ENCODE measurements at places on chromosomes 7 and 10.
A peak's percentile ranks its signal among the peaks of the same experiment; 100 is the strongest.

DNA sequence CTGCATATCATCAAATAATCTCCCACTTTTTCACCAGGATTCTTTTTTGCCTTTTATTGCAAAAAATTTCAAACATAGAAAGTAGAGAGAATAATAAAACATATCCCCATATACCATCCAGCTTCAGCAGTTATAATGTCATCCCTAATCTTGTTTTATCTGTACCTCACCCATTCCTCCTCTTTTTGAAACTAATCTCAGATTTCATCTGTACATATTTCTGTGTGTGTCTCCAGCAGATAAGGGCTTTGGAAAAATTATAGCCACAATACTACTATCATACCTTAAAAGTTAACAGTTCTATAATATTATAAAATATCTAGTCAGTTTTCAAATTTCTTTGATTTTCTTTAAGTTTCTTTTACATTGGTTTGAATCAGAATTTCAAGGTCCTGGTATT, 7.6 kb upstream of the ENTPD1 start:
- DNase-seq: no peak

- peak; percentile 49 for DNase-seq
Measured at GRCh38 chr7:305410-306151, 15.6 kb downstream of the FOXL3 start.

DNA sequence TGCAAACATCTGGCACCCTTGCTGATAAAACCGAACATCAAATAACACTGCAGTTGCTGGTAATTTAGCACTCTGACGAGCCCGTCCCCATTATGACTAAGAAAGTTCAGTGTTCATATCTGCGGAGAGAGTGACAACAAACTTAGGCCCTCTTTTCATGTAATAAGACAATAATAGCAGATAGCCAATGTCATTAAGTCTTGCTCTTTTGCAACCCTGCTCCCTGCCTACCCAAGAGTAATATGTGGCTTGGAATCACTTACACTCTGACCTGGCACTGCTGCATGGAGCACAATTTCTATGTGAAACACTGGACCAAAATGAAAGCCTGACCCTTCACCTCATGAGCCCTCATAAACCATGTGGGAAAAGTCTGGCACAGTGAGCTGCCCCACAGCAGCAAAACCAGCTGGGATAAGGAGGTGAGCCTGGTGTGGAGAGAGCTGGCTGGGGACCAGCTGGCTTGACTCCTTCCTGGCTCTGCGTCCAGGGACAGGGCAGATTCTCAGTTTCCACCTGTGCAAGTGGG, 86.5 kb downstream of the HIPK2 start:
- DNase-seq: no peak

- DNase-seq: no peak
Measured at GRCh38 chr10:32332299-32332750, 14.6 kb downstream of the EPC1 start.

DNA sequence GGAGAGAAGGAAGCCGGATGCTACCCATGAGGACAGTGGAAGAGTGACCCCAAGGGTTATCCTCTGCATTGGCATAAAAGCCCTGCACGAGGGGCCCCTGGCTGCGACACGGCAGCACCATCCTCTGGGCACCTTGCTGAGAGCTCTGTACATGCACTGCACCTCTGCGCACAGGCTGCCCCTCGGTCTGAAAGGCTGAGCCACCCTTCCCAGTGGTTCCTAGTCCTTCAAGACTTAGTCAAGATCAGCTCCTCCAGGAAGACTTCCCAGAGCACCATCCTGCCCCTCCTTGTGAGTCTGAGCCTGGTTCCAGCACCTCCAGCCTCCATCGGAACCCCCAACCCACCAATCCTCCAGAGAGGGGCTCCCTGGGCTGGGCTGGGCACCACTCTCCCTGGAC, 37.9 kb upstream of the CNPY1 start:
- DNase-seq: no peak

DNA sequence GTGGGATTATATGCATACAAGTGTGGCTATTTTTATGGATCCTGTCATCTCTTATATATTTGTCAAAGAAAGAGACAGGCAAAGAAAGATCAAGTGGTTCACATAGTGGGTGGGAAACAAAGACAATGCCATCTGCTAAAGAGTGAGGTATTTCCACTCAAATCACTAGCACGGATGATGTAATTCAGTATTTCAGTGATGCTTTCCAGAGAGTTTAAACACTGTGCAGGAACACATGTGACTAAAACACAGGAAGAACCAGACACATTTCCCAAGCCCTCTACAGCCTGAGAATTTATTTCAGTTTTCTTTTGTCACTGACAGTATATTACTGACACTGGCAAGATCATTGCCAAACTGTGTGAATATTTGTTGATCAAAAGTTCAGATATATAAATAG, 885.7 kb upstream of the CELF2 start:
- no peak for DNase-seq

DNA sequence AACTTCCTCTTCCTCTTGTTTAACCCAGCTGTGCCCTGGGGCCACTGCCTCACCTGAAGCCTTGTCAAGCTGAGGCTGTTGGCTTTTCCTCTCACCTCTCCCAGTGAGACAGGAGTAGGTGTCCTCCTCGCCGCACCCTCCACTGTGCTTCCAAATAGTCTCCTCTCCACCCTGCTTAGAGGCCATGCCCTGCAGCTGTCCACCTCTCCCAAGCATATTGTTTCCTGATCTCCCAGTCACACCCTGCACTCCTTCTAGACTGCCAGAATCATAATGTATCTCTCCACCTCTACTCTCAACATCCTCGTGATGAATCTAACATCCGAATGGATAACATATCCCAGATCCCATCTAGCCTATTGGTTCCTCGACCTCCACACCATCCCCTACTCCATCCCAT, 196.3 kb upstream of the GHITM start:
- DNase-seq: no peak

DNA sequence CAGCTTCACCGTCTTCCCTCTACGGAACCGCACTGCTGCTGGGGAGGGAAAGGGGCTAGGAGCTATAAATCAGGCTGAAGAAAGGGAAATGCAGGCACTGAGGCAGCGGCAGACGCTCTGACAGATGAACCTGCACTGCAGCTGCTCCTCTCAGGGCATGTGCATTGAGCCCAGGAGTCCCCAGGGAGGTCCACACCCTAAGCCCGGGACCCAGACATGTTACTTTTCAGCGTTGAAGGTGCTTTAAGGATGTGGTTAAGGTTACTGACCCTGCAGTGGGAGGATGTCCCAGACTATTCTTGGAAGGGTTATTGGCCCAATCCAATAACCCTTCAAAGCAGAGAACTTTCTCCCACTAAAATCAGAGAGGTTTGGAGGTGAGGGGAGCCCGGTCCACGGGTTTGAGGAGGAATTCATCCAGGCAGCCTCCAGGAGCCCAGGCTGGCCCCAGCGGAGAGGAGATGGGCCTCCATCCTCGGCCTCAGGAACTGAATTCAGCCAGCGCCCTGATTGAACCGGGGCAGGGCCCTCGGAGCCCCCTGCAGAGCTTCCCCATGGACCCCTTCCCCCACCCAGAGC, 75.4 kb downstream of the ADARB2 start:
- DNase-seq: no peak

DNA sequence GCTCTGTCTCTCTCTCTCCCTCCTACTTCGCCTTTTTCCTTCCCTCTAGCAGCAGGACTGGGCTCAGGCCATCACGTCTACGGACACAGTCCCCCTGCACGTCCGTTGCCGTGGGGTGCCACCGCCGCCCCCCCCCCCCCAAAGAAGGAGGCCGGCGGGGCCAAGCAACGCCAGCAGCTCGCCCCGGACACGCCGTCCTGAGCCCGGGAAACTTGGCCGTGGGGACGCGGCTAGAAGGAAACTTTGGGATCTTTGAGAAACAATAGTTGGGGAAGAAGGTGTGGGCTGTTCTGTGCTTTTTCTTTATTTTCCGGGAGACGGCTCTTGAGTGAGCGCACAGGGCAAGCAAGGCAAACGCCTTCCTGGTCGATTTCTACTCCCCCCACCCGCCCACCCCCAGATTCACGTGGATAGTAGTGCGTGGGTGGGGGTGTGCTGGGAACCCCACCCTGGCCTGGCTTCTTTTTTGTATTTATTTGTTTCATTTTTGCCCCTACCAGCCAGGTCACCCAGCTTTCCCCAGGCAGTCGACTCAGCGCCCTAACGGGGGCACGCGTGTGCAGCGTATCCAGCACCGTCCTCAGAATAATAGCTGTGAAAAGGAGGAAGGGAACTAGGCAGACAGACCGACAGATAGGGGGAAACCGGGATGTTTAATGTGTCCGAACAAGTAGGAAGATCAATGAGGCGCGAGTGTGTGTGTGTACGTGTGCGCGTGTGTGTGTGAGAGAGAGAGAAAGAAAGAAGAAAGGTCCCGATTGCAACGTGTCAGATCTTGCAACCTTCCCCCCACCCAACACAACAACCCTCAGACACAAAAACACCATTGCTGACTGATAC, 1.4 kb downstream of the MXI1 start:
- no peak for DNase-seq

GRCh38 chr7:158291998-158292397, 295.6 kb downstream of the PTPRN2 start:
- DNase-seq: no peak

DNA sequence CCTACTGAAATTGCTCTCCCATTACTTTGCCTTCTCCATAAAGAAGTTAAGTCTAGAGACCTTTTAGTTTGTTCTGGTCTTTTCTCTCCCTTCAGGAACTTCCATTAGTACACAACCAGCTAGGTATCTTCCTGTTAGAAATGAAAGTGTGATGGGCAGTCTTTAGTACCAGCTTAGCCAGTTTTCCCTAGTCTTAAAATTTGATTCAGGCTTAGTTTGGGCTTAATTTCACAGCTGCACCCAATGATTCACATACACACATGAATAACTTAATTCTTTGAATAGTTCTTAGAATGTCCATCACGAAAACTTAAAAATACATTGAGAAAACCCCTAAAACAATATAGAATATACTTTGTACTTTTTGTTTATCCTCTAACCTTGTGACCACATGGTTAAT, 2.4 kb upstream of the PPP1R9A start:
- no peak for DNase-seq

DNA sequence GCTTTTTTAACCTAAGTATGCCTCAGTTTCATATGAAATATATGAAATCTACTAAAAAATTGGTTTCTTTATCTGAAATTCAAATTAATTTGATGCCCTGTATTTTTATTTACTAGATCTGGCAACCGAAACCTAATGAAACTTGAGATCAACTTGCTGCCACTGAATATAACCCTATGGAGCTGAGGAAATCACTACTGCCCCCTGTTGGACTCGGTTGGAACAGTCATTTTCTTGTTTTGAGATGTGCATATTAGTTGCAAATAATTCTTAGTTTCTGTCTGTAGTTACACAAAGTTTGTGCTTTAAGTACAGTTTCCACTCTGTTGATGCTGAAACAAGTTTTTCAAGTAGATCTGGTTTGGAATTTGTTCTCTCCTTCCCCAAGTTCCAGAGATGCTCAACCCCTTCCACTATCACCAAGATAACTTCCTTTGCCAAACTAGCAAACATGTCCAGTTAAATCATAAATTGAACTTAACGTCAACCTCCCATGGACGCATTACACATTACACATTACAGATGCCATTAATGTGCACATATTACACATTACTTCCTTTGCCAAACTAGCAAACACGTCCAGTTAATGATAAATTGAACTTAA, 22.2 kb upstream of the EXOC4 start:
- DNase-seq: no peak

- no peak for DNase-seq
Measured at GRCh38 chr7:33952824-33953223, 47.5 kb downstream of the BMPER start.

DNA sequence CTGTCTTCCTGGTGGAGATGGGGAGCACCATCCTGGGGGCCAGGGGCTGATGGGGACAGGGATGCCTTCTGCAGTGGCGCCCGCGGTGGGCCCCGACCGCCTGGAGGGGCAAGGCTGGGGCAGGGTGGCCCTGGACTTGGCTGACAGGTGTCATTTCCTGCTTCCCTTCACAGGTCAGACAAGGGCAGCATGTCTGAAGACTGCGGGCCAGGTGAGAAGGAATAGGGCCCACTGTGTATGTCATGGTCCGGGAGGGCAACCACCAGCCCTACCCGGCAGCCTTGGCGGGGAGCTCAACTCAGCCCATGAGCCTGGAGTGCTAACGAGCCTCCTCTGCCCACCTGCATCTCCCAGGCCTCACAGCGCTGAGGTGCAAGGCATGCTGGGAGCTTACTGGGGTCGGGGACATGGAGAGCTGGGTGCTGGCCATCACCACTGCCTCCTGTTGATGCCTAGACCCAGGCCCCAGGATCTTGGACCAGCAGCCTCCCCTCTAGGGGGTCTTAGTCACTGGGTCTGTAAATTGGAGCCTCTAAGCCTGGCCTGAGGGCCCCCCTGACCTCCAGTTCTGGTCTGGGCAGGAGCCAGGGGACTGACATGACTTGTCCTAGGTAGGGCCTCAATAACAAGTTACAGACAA, 28.0 kb upstream of the SRRM3 start:
- DNase-seq: no peak

DNA sequence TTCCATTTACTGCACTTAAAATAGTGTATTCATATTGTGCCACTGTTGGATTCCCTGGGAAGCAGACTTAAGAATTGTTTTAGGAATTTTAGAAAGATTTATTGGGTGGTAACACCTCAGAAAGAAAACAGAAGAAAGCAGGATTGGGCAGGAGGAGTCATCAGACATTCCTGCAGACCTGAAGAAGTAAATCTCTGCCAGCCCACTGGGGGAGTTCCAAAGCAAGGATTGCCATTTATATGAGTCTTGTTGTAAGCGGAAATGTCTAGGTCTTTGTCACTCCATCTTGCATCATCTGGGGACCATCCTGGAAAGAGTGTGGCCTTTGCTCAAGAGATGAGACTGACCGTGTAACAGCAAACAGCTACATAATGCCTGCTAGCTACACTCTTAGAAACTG, 947.6 kb upstream of the POT1 start:
- DNase-seq: no peak

DNA sequence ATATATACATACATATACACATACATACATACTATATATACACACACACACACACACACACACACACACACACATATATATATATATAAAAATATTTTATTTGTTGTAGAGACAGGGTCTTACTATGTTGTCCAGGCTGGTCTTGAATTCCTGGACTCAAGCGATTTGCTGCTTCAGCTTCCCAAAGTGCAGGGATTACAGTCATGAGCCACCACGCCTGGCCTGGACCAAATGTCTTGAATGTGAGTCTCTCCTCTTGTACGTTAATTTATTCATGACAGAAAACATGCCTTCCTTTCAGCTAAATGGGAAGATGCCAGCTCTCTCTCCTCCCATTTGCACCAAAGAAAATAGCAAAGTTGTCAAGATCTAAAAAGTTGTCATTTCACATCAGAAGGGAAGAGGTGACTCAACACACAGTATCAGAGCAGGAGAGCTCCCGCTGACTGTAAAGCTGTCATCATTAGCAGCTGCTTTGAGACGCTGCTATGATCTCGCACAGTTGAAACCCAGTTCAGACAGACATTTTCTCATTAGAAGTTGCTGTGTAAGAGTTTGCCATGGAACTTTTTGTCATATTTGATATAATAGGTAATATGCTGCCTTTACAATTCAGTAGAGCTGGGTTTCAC, 224.3 kb downstream of the SFMBT2 start:
- DNase-seq: no peak

DNA sequence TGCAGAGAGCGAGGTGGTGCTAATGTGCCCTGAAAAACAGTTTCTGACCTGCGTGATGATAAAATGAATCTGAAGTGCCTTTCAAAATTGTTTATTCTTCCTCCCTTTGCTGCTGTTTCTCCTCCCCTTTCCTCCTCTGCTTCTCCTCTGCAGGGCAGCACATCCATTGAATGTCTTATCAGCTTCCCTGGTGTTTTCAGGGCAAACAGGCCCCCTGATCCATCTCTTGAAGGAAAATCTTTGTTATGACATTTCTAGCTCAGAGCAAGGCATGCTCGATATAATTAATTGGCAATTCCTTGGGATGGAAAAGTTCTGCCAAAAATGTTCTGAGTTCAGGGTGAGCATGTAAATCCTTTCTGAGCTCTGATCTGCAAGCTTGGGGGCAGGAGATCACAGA, 364.2 kb upstream of the ZNF32 start:
- DNase-seq: no peak

Measured in sciatic nerve (tissue), 2 donors.